ENCODE measurements at places on chromosomes 4 and X.

GRCh38 chr4:58209551-58209950, 1099.4 kb upstream of the IGFBP7 start:
- DNase-seq = no peak

DNA sequence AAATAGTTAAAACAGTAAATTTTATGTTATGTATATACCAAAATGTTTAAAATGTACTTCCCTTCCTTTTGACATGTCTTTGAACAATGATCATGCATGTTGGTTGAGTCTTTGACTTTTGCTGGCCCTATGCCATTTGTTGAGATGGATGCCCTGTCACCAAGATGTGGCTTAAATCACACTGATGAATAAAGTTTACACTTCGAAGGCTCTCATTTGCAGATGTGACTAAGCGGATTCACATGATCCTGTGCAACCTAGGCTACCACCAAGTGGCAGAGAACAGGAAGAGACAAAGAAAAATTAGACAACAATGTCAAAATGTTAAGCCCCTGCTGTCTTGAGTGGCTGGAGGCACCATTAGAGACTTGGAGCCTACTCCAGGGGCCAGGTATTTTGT, 139.9 kb downstream of the RAB28 start:
- no peak for DNase-seq

GRCh38 chrX:117628381-117628780, 488.2 kb downstream of the KLHL13 start:
- no peak for DNase-seq

- no peak for DNase-seq
Observed at GRCh38 chr4:55932511-55932910, 16.2 kb upstream of the CEP135 start.

GRCh38 chr4:151652841-151653547, 107.8 kb downstream of the GATB start:
- DNase-seq = no peak

GRCh38 chr4:22874334-22874912, 181.7 kb downstream of the GBA3 start:
- no peak for DNase-seq

DNA sequence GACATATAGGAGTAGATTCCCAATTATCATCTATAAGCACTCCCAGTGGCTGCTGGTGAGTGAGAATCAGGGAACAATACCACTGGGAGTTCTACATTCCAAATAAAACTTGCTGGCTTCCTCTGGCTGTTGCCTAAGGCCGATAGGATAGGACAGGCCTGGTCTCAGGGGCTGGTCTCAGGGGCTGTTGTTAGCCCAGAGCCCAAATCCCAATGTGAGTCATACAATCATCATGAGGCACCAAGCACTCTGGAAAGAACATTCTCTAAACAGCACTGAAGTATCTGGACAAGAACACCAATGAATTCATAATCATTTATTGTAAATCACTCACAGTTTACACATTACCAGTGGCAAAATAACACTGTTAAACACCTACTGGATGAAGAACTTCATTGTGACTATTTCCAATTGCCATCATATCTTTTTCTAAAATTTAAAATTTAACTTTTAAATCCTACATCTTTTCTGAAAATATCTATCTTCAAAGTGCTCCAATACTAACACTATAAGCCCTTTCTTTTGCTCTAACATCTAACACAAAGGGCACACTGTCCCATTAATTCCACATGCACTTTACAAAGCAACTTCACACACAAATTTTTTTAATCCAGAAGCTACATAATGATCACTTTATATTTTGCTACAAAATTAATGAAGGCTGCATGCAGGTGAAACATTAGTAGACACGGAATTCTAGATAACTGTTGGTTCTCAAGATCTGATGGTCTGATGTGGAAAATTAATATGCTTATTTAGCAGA, 67.6 kb upstream of the TMEM150C start:
- DNase-seq = no peak

Data from H7 (cell line).